HTR-8/SVneo (cell line): ENCODE measurements at places on chromosomes 6 and 20.
A peak's percentile ranks its signal among the peaks of the same experiment; 100 is the strongest.

DNA sequence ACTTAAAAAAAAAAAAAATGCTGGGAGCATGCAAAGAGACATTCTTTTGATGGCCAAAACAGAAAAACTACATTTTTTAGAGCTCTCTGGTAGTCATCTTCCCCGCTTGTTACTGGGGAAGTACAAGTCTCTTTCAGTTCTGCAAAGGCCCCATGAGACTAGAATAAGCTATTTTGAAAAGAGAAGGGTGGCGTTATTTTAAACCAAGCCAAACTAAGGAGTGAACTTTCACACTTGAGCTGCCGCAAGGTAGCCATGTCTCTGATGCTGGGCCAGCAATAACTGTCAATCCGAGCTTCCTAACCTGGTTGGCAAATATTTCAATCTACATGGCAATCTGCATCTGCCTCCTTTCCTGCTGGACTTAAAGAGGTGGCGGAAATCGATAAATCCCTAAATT lies 96.7 kb downstream of the L3MBTL3 start:
- DNase-seq: no peak

- no peak for DNase-seq
Measured at GRCh38 chr20:63314566-63315239, 21.7 kb downstream of the COL20A1 start.

DNA sequence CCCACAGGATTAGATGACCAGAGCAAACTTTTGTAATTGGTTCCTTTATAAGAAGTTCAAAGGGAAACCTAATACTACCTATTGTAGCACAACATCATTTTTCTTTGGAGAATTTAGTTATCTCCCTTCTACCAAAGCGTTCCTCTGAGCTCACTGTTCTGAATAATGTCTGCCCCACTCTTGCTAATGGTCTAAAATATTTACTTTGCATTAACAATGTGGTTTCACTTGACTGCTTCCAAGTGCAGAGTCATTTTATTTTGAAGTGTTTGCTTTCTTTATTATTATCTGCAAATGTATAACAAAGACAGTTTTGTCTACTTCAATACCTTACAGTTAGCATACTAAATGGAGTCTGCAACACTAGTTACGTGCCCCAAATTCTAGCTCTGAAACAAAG lies 15.0 kb downstream of the TRAPPC3L start:
- no peak for DNase-seq

GRCh38 chr6:41548841-41549642 lies 2.9 kb downstream of the FOXP4 start:
- DNase-seq: no peak

GRCh38 chr6:136945711-136946121 lies 23.6 kb downstream of the SLC35D3 start:
- DNase-seq: no peak

GRCh38 chr20:23456873-23457272 lies 4.2 kb upstream of the CST11 start:
- DNase-seq: no peak

- no peak for DNase-seq
Measured at GRCh38 chr20:625360-625932, 15.3 kb upstream of the TCF15 start.

GRCh38 chr6:53811082-53811481 lies 16.3 kb downstream of the LRRC1 start:
- no peak for DNase-seq

- DNase-seq: no peak
Measured at GRCh38 chr6:75631859-75632635, 30.4 kb downstream of the SENP6 start.

DNA sequence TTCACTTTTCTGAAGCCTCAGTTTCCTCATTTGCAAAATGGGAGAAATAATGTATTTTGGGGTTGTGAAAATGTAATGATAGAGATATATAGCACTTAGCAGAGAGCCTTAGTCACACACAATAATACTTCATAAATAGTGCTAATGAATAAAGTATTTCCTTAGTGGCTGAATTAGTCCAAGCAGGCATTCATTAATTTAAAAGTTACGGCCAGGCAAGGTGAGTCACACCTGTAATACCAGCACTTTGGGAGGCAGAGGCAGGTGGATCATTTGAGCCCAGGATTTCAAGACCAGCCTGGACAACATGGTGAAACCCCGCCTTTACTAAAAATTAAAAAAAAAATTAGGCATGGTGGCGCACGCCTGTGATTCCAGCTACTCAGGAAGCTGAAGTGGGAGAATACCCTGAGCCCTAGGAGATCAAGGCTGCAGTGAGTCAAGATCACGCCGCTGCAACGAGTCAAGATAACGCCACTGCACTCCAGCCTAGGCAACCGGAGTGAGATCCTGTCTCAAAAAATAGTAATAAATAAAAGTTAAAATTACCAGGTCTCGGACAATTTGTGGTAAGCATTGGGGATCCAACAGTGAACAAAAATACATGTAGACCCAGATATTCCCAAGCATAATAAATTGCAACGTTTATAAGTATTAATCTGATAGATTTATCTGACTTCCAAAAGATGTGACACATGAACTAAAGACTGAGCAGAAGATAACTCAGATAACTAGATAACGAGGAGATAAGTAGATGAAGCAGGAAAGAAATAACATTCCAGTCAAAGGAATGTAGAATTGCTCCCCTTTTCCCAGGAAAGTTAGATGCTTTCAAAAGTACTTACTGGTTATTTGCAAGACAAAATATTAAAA lies 2.1 kb upstream of the IBTK start:
- DNase-seq: no peak

GRCh38 chr6:35203152-35203670 lies 10.5 kb upstream of the SCUBE3 start:
- DNase-seq: no peak

DNA sequence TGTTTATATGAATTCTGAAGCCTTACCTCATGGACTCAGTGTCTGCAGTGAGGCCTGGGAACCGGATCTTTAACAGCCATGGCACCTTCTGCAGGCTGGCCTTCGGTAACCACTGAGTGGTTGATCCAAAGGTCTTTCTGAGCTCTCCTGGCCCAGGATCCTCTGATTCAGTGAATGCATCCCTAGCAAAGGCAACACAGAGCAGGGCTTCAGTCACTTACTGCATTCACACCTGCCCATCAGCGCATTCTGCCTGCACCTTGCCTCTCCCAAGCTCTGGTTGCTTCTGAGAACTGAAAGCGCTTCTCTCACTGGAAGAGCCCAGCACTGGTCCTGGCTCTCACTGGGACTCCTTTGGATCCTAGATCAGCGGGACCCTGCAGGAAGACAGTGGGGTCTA lies 8.4 kb upstream of the CST9 start:
- no peak for DNase-seq

DNA sequence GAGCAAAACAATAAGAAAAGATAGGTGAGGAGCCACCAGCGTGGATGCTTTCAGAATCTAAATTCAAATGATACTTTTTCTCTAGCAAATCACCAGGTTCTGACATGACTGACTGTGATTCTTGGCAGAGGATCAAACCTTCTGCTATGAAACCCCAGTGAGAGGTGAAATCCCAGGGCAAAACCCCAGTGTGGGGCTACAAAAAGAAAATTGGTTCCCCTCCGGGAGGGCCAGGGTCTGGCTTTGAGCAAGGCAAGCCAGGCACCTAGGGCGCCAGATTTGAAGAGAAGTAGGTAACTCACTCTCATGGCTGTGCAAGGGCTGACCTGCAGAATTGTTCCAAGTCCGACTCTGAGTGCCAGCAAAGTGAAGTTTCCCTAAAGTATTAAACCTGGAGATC lies 20.2 kb upstream of the RALGAPA2 start:
- no peak for DNase-seq

DNA sequence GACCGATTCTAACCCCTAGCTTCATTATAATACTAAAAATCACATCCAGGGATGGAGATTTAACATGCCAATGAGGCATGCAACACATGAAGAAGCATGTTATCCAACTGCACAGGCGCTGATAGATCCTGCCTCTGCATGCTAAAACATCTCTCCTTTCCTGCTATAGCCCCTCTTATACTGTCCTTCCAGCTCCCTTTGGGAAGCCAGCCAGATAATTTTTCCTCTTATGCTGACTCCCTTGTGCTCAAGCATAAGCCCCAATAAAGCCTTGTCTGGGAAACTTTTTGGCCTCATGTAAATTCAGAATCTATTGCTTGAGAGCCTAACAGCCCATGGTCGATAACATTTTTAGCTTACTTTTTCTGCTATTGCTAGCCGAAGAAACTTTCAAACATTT lies 404.3 kb downstream of the EPM2A start:
- no peak for DNase-seq

GRCh38 chr20:25275813-25276532 lies 28.1 kb downstream of the PYGB start:
- DNase-seq: no peak

DNA sequence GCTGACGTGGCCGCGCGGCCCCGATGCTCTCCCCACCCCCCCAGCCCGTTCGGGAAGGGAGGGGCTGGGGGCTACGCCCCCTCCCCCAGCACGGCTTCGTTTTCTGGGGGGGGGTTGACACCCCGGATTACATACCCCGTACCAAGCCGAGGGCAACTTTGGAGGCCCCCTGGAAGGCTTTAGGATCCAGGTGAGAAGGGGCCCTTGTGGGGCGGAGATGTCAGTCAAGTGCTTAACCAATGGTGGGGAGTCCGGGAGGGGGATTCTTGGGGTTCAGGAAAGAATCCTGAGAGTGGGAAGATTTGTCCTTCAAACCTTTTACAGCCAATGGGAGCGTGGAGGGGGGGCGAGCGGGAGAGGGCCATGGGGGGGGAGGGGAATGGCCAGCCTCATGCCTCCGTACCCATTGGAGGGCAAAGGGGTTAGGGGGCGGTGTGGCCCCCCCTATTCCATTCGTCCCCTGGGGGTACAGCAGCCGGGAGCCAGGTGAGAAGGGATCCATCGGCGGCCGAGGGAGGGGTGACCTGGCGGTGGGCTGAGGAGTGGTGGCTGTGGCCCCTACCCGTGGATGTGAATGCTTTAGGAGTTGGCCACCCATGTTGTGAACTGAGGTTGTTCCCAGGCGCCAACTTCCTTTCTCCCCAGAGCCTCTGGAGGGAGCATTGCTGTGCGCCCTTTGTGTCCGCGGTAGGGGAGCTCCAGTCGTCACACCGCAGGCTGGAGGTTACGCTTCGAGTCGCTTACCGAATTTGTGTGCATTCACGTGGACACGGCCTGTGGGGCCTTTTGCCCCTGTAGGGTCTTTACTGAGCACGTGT lies 682 bp downstream of the BRD2 start:
- peak; percentile 69 for DNase-seq

DNA sequence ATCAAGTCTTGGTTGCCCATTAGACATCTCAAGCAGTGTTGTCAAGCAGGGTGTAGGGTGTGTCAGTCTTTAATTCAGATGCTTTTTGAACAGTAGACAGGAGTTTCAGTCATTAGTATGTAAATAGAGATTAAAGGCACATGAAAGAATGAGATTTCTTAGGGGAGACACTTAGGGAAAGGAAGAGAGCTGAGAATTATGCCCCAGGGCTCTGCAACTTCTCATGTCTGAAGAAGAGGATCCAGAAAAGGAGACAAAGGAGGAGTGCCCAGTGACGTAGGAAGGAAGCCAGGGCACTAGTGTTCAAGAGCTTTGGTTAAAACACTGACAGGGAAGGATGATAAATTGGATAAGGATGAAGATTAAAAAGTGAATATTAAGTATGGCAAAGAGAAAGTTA lies 569.7 kb downstream of the NKAIN2 start:
- DNase-seq: no peak

DNA sequence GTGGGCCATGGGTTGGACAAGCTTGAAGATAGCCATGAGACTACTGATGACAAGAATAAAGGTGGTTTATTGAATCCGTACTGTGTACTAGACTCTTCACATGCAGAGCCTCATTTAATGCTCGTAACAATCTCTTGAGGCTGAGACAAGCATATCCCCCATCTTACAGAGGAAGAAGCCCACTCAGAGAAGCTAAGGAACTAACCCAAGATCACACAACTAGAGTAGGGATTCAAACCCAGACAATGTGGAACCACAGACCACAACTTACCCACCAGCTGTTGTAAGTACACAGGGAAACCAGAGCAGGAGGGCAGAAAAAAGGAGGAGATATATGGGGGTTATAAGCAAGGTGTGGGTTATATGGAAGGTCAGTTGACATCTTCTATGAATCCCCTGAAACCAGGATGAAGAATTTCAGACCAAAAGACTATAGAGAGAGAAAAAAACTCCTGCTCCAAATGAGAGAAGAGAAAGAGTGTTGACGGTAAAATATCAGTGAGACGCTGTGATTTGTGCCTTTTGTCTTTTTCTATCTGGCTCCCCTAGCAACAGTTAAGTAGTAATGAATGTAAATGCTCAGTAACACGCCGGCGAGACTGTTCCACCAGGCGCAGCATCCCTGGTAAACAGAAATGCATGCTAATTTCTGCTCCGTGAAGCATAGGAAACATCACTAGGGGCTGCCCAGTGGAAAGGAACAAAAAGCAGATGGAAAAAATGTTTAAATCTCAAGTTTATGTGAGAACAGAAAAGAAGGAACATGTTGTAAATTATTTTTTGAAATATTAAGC lies 80.1 kb upstream of the SLC22A16 start:
- no peak for DNase-seq

- DNase-seq: no peak
Measured at GRCh38 chr6:41654698-41655151, 16.5 kb downstream of the MDFI start.

DNA sequence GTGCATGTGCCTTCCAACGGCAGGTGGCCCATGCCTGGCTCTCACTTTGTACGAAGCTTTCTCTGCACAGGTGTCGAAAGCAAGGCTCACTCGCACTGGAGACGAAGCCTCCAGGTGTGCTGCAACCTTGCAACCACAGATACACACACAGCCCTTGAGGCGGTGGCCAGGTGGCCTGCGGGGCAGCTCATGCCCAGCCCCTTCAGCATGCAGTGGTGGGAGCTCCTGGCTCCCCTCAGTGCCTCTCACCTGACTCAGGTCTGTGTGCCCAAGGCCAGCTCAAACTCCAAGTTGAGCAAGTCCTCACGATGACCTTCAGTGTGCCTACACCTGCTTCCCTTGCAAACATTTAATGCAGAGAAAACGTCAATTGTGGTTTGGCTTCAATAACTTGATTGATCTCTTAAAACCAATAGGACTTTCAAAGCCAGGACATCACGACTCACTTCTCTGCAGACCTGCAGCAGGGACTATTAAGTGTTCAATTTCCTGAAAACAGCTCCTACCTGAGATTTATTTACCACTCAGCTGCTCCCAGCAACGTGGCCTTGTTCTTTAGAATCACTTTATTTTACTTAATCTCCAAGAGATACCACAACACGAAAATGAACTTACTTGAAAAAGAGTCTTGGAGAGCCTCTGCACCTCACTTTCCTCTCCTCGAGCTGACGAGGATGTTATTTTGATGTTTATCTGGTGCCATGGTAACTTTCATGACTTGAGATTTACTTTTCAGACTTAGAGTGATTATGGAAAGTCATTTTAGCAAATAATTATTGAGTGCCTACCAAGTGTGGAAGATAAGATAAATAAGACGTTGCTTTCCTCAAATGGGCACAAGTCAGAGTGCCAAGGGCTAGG lies 86.3 kb downstream of the SLC22A23 start:
- DNase-seq: no peak

GRCh38 chr6:168155193-168155592 lies 76.2 kb upstream of the FRMD1 start:
- peak; percentile 41 for DNase-seq
